ENCODE measurements at places on chromosomes 11 and 22.

DNA sequence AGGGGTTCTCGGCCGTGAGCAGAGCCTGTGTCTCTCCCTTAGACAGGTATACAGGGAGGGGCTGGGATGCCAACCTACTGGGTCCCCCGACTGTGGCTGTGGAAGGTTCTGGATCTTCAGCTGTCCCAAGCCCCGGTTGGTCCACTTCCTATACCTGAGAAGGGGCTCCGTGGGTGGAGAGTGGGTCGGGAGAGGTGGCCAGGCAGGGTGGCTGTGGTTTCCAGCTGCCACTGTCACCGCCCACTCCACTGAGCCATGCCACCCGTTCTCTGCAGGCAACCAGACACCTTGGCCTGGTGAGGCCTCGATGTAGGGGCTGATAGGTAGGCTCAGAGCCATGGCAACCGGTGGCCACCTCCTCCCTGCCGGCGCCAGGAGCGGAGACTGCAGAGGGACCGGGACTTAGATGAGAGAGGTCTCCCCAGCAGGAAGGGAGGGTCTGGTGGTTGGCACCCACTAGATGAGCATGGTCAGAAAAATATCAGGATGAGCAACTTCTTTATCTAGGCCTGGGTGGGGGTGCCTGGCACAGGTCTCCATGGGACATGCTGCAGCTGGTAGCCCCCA, 53.8 kb downstream of the TRIOBP start:
- no peak for DNase-seq

DNA sequence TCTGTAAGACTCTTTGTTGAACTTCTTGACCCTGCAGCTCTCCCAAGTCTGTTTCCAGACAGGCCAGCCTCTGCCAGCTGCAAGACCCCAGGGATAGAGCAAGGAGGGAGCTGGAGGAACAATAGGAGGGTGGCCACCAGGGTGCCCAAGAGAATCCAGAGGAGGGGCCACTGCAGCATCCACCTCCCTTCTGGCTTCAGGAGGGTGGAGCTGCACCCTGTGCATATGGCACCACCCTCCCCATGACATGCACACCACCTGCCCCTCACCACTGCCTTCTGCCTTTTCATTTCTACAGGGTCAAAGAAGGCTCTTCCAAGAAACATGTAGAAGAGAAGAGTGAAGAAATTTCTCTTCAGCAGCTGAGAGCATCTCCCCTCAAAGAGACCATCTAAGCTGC, 20.1 kb upstream of the POLA2 start:
- DNase-seq: no peak

DNA sequence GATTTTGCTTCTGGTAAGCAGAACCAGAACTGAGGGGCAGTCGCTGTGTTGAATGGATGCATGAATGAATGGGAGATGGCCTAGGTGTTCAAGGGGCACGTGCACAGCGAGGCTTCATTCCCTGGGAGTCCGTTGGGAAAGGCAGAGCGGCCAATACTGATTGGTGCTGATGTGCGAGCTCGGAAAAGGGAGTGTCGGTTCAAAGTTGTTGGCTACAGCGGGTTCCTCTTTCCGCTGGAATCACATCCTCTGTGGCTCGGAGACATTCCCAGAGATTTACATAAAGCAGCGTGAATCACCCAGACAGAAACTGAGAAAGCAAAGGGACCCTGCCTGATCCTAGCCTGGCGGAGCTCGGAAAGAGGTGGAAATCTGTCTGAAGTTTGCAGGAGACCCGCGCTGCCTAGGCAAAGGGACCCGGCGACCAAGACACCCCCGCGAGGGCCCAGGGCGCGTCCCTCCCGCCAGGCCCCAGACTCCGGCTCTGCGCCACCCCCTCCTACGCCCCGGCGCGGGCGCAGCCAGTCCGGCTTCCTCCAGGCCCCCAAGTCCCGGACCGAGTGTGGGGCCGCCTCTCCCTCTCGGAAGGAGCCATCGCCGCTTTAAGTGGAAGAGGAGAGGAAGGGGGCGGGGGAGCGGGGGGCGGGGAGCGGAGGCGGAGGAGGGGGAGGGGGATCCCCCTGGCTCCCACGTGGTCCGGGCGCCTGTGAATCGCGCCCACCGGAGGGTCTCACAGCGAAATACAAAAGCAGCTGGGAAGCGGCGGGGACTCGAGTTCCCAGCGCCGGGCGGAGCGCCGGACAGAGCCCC, at the start of gene FJX1:
Gene FJX1, plus strand, starts transcription at position 774 of the 810 bp plus-strand sequence. CDS start 177 bp downstream, outside the sequence.
- peak; percentile 58 for DNase-seq

GRCh38 chr11:77672264-77672663, 34.7 kb upstream of the CLNS1A start:
- no peak for DNase-seq

DNA sequence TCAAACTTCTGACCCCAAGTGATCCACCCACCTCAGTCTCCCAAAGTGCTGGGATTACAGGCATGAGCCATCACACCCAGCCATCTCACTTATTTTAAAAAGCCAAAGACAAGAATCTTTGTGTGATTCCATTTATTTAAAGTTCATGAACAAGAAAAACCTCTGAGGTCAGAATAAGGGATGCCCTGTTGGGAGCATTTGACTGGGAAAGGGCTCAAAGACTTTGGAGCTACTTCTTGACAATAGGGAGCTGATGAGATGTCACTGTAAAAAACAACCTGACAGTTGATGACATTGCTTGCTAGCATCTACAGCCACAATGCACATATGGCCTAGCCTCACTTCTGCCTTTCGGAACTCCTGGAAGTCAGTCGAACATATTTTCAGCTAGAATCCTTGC, 5.1 kb upstream of the ZNF280B start:
- DNase-seq: no peak
